ENCODE measurements at places on chromosomes 11 and 22.

GRCh38 chr22:23400286-23400981, 179.7 kb downstream of the IGLL1 start:
- no peak for DNase-seq

- no peak for DNase-seq
Measured at GRCh38 chr11:61907282-61907681, 10.1 kb downstream of the RAB3IL1 start.

- no peak for DNase-seq
Measured at GRCh38 chr22:28892175-28892731, 8.9 kb downstream of the ZNRF3 start.

GRCh38 chr11:27118949-27119348, 78.3 kb downstream of the BBOX1 start:
- DNase-seq: no peak

DNA sequence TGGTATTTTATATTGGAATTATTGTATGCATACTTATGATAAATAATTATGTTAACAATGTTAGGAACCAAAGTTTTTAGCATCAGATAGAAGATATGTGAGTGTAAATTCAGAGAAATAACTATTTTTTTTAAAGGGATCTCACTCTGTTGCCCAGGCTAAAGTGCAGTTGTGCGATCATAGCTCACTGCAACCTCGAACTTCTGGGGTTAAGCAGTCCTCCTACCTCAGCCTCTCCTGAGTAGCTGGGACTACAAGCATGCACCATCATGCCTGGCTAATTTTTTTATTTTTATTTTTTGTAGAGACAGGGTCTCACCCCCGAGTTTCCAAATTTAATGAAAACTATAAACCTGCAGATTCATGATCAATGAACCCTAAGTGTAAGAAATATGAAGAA, 33.6 kb upstream of the RCE1 start:
- no peak for DNase-seq

- DNase-seq: no peak
Measured at GRCh38 chr22:19664951-19665783, 49.1 kb upstream of the SEPTIN5 start.

GRCh38 chr11:128785141-128785540, 82.0 kb downstream of the KCNJ1 start:
- DNase-seq: no peak

GRCh38 chr11:12182676-12183541, 72.5 kb downstream of the MICAL2 start:
- no peak for DNase-seq

GRCh38 chr11:19777377-19778102, 64.9 kb downstream of the NAV2 start:
- DNase-seq: no peak

DNA sequence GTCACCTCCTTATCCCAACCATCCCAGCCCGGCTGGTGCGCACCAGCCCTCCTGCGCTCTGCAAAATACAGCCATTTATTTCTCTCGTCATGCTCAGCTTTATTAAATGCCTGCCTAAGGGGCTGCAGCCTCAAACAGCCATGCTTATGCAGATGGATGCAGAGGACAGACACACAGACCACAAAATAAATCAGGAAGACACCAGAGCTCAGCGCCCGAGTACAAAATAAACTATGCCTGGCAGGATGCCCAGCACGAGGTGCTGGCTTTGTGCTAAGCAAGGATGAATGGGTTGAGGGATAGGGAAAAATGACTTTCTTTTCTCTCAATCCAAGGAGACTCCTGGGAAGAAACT, 70.5 kb downstream of the RPUSD4 start:
- peak; percentile 77 for DNase-seq

DNA sequence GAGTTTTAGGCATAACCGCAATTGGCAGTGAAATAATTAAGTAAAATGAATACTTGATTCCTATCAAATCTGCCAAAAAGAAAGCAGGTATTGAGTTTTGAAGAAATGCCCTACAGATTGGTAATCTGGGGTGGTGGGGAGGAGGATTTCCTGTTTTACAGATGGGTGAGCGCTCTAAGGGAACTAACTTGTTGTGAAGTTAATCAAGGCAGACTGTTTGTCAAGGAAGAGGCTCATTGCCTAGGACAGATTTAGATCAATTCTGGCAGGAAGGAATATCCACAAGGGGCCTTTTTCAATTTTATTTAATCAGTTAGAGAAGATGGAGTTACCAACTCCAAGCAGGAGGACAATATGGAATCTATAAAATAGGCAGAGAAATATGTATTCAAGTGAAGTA, 271.5 kb upstream of the CCDC90B start:
- DNase-seq: no peak

- DNase-seq: no peak
Measured at GRCh38 chr22:47594836-47595521, 832.5 kb downstream of the TBC1D22A start.

DNA sequence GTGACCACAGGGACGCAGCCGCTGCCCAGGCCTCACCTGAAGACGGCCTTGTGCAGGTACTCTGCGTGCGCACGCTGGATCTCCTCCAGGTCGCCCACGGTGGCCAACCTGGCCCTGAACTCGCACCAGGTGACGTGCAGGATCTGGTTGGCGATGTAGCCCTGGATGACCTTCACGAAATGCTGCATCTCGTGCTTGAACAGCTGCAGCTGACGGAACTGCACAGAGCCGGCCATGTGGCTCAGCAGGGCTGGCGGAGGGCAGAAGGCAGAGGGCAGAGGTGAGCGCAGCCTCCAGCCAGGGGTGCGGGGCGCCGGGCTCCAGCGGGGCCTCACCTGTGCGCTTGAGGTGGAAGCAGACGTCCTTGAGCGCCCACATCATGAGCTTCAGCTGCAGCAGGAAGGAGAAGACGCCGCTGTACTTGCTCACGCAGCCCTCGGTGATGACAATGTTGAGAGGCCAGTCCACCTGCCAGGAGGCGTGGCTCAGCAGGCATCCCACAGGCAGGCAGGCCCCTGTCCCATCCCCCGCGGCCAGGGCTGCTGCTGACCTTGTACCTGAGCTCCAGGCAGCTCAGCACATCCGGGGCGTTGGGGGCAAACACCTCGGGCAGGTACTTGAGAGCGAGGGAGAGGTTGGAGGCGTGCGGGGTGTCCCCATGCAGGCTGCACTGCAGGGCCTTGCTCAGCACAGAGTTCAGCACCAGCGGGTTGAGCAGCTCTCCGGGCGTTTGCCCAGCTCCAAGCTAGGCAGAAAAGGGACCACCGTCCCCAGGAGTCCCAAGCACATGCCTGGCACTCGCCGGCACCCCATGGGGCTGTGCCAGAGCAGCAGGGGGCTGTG, 17.6 kb downstream of the SELENOO start:
- DNase-seq: no peak

GRCh38 chr11:86062719-86063118, 6.2 kb downstream of the PICALM start:
- DNase-seq: no peak

GRCh38 chr22:27803841-27804415, 2.4 kb upstream of the MN1 start:
- no peak for DNase-seq

- peak; percentile 34 for DNase-seq
Measured at GRCh38 chr11:61747192-61747966, 5.1 kb upstream of the MYRF start.

- no peak for DNase-seq
Measured at GRCh38 chr22:19772673-19773469, 12.3 kb downstream of the TBX1 start.

DNA sequence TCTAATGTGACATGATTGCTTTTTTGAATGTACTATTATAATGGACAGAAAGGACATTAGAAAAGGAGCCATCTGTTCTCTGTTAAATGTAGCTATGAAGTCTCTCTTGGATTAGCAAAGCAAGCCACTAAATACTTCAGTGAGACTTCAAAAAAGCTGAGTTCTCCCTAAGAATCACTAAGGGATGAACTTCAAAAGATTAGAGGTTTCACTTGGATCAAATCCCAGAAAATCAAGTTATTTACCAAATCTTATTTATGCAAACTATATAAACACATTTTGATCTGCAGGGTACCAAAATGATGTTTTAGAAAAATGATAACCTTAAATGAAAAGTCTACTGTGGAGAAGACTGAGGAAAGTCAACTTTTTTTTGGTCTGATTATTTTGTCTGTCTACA, 82.1 kb upstream of the MTMR2 start:
- no peak for DNase-seq

DNA sequence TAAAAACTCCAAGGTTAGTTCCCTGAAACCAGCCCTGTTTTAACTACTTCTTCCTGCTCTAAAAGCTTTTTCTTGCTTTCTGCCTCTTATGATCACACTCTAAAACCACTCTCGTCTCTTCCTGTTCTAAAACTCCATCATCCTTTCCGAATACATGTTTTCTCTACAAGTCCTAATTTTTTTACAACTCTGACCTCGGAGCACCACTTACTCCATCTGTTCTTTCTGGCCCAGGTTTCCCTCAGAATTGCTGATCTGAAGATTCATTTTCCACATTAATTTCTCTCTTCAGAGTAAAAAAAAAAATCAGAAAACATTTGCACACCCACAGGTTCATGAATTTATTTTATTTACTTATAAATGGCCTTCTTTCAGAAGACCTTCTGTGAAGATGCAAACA, 265.7 kb upstream of the CADM1 start:
- DNase-seq: no peak

- DNase-seq: no peak
Measured at GRCh38 chr22:39972641-39973040, 12.4 kb downstream of the TMA7B start.

- DNase-seq: no peak
Measured at GRCh38 chr11:6362185-6362872, 27.9 kb upstream of the SMPD1 start.

DNA sequence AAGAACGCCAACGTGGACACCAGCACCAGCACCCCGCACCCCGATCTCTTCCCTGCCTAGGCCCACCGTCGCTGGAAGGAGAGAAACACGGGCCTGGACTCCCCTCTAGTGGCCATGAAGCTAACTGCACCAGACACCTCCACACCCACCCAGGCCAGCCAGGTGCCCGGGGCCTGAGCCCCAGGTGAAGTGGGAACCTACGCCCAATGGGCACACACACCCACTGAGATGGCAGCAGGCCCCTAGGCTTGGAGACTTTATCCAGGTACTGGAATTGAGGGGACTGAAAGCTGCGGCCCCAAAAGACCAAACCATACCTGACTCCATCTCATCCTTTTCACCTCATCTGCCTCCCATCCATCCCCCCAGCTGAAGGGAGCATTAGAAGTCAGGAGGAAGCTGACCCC, 81.0 kb downstream of the BUD13 start:
- peak; percentile 63 for DNase-seq

GRCh38 chr22:46238541-46238940, 11.6 kb downstream of the CDPF1 start:
- no peak for DNase-seq

GRCh38 chr11:17750013-17750800, 15.6 kb downstream of the KCNC1 start:
- no peak for DNase-seq

GRCh38 chr11:17655682-17656081, 63.7 kb upstream of the MYOD1 start:
- DNase-seq: no peak

DNA sequence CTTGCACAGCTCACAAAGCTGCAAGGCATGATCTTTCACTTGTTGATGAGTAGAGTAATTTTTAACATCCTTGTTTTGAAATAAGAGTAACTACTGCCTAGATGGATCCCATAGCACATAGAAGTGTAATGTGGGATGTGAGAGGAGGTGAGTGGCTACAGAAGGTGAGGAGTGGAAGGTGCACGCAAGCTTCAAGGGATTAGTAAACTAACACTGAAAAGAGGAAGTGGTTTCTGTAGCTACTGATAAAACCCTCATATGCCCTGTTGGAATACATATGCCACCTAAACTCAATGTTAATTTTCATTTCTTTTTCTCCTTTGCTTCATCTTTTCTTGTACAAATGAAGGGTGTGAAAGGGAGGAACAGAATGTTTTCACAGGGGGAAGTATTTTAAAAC, 22.0 kb upstream of the CTSC start:
- DNase-seq: no peak

DNA sequence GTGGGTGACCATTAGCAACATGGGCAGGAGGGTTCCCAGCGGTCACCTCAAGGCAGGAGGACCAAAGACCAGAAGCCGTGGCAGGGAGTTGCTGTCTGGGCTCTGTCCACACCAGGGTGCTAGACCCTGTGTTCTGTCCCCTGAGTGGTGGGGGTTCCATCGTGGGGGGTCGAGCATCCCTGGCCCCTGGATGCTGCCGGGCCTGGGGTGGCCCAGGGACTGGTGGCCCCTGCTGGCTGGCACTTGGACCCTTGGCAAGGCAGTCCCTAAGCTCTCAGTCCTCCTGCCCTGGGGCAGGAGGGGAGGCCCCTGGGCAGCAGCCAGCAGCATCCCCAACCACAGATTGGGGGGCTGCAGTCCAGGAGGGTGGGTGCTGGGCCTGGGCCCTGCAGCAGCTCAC, 13.4 kb upstream of the ARHGAP8 start:
- DNase-seq: no peak

DNA sequence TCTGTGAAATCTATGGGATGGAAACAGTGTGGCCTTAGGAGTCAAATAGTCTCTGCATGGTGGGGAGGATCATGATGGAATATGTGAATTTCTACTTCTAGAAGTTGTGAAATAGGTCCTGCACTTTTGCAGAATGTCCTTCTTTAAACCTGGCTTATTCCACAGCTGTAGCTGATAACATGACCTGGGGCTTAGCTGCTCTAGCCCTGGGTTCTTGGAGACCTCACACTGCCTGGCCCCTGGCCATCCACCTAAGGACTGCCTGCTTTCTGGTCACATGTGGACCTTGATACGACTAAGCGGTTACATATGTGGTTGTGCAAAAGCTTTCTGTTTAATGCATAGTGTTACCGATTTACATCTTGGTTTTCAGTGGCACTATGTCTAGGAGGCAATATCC, 88.2 kb downstream of the SWAP70 start:
- no peak for DNase-seq

DNA sequence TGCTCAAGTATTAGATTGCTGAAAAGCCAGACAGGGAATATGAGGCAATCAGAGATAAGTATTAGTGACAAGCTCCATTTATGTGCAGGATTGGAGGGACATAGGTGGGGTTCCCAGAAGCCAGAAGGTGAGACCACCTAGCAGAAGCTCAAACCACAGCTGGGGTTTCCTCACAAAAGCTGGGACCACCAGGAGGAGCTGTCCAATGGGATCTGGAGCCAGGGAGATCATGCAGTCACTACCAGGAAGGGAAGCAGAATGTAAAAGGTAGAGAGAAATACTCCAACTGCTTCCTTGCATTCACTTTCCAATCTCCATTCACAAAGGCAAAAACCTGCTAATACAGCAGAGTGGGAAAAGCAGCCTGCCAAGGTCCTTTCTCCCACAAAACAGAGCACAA, 5.2 kb upstream of the FSHB start:
- DNase-seq: no peak

DNA sequence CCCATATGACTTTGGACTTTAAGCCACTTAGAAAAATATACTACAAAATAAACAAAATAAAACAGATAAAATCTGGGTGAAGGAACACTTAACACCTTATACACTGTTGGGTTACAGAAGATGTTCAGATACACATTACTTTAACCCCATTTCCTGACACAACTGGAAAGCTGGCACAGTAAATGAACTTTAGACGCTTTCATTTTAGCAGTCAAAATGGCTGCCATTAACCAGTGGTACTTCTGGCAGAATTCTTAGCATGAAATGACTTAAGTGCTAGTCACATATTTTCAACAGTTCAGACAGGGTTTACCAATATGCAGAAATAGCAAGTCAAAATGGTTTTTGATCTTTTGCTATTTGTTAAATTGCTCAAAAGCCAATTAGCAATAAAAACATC, 37.9 kb downstream of the PIK3C2A start:
- DNase-seq: no peak

GRCh38 chr22:46209262-46209661, 40.8 kb downstream of the CDPF1 start:
- no peak for DNase-seq
